ENCODE measurements at places on chromosomes 2 and 18.

DNA sequence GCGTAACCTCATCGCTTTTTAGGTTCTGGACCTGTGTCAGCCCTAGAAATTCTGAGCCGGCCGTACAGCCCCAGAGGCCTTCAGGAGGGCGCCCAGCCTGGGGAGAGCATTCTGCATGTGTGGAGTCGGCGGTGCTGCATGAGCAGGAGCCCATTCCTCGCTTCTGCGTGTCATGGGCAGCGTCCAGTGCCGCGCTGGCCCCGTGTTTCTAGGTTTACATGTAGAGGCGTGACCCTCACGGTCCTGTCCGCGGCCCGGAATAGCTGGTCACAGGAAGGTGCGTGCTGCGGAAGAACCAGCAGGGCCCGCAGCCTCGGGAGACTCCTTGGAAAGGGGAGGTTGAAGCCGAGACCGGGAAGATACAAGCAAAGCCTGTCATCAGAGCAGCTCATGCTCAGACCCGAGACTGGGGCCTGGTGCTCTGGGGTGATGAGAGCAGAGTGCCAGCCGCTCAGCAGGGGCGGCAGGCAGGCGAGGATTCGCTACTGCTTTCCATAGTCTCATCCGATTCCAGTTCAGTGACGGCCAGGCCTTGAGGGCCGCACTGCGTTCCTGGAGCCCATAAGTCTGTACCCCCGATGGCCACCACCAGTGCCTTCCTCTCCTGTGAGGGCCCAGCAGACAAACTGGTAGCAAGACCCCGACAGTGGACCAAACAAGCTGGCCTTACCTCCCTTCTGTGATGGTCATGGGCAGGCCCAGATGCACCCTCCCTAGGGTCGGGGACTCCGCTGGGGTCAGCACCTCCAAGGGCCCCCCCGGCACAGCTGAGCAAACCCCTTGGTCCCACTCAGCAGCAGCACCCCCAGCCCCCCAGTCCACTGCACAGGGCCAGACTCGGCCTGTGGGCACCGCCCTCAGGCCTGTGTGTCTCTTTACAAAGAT is 15.6 kb upstream of the NFATC1 start:
- no peaks in the 10 kb centered on the region for H3K4me1 ChIP-seq
- H3K27me3 ChIP-seq = no peaks in the 10 kb centered on the region
- H3K36me3 ChIP-seq = peaks cover 19% of the 10 kb centered on the region
- H3K4me3 ChIP-seq = no peak overlapping the region
- DNase-seq = no peak

DNA sequence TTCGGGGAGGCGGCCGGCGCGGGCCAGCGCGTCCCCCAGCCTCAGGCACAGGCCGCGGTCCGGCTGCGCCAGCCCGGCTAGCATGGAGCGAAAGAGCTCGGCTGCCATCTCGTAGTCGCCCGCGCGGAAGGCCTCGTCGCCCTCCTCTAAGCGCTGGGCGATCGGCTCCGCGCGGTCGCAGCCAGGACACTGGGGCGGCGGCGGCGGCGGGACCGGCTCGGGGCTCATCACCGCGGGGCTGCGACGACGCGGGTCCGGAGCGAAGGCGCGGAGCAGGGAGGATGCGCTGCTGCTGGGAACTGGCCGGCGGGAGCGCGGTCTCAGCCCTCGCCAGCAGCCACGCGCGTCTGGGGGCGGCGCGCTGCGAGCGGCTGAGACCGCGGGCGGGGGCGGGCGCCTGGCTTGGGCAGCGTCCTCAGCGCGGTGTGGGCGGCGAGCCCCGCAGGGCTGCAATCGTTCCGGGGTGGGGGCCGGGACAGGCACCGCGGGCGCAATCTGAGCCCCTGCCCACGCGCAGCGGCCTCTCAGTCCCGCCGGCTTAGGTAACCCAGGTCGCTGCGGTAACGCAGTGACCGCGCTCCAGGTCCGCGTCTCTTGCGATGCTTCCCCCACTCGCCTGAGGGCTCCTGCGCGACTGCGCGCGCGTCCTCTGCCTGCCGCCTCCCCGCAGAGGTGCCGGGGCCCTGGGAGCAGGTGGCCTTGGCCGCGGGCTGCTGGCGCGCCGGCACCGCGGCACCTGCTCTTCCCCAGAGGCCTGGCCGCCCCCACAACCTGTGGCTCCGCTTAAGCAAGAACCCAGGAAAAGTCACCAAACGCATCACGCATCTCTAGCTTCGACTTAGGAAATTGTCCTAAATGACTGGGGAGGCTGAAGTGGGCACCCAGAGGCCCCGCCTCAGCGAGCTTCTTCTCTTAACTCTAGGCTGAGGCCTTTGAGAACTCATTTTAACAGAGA is at the start of gene LONRF2:
TSS of gene LONRF2 (minus strand) at position 636 of the 955 bp plus-strand sequence. CDS start at position 228, 408 bp downstream.
- no peaks in the 10 kb centered on the region for H3K4me1 ChIP-seq
- no peak for DNase-seq
- no peaks in the 10 kb centered on the region for H3K36me3 ChIP-seq
- H3K4me3 ChIP-seq = peak within 1 kb of the TSS; percentile 34

DNA sequence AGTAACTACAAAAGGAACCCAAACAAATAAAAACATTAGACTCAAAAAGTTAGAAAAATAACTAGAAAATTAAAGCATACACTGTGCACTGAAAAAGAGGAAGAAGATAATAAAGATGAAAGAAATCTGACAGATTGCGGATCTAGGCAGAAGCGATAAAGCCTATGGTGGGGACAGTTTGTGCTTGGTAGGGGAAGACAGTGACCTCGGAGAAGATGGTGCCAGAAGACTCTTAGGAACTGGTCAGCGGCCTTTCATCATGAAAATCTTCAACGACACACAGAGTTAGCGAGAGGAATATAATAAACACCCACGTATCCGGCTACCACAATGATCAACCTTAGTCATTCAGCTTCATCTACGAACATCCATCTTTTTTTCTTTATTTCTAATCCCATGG is 180.5 kb downstream of the HDAC4 start:
- peaks cover 57% of the 10 kb centered on the region for H3K4me1 ChIP-seq
- no peaks in the 10 kb centered on the region for H3K36me3 ChIP-seq
- H3K27me3 ChIP-seq = no peaks in the 10 kb centered on the region

- H3K4me3 ChIP-seq = no peak overlapping the region
- no peaks in the 10 kb centered on the region for H3K36me3 ChIP-seq
- no peaks in the 10 kb centered on the region for H3K4me1 ChIP-seq
- no peak overlapping the region for H3K27ac ChIP-seq
- no peak for DNase-seq
These were observed 2.2 kb downstream of the NOL4 start for GRCh38 chr18:34222307-34223163.

DNA sequence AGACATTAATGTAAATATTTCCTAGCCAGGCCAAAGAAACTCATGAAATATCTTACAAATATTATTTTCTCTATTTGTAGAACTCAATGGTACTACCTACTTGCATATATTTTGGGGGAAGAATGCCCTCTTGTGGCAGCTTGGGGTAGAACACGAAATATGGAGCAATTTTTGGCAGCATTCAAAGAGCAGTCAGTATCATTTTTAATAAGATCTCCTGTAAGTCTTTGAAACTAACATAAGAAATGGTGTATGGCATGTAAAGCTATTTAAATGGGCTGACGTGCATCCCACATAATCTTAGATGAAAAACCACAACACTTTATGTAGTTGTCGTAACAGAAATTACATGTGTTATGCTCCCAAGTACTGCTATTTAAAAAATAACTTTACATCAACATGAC is 62.3 kb upstream of the CCDC195 start:
- H3K36me3 ChIP-seq = peaks cover 50% of the 10 kb centered on the region
- no peak overlapping the region for H3K27ac ChIP-seq
- H3K27me3 ChIP-seq = no peaks in the 10 kb centered on the region
- DNase-seq = peak; percentile 38
- H3K4me3 ChIP-seq = no peak overlapping the region

- peaks cover 2% of the 10 kb centered on the region for H3K36me3 ChIP-seq
- no peak for DNase-seq
- peaks cover 11% of the 10 kb centered on the region for H3K4me1 ChIP-seq
These were observed 86.7 kb downstream of the LDLRAD4 start for GRCh38 chr18:13305301-13305700.

DNA sequence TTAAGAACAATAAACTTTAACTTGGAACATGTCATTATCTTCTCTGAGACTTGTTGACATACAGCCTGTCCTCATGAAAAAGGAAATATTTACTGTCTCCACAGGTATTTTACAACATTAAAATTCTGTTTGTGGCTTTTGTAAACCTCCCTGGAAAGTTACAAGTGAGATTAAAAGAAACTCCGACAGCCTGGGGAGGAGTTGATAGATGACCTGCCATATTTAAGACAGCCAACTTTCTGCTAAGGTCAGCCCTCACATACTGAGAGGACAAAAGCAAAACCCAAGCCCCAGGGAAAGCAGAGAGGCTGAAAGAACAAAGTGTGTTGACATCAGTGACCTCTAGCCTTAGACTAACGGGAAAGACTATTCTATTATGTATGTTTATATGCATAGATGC is 350.2 kb downstream of the RIT2 start:
- no peak for DNase-seq
- H3K4me1 ChIP-seq = no peaks in the 10 kb centered on the region
- H3K27ac ChIP-seq = no peak overlapping the region
- no peaks in the 10 kb centered on the region for H3K36me3 ChIP-seq
- H3K4me3 ChIP-seq = no peak overlapping the region
